ENCODE measurements at places on chromosomes 3 and 15.

- no peak for DNase-seq
These were observed 34.3 kb downstream of the CCR3 start for GRCh38 chr3:46276497-46277099.

DNA sequence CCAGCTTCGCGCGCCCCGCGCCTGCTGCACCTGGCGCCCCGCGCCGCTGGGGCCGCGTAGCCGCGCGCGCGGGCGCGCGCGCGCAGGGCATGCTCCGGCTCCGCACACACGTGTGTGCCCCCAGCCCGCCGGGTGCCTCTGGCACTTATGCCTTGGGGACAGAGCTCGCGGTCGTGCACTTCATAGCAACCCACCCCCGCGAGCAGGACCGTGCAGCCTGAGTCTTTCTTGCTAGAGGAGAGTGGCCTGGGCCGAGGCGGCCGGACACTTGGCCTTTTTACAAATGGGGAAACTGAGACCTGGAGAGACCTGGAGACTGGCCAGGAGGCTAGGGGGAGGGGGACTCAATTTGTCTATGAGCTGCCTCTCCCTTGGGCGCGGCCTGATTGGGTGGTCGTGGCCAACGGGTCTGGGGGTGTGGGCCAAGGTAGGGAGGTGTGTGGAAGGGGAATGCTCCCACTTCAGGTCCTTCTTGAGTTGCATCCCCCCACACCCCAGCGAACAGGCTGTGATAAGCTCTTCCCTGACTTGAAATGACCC, 562 bp downstream of the NBEAL2 start:
- DNase-seq: no peak

- no peak for DNase-seq
These were observed 142.7 kb downstream of the ULK4 start for GRCh38 chr3:41819236-41819635.

- DNase-seq: no peak
These were observed 43.2 kb upstream of the TSEN2 start for GRCh38 chr3:12440927-12441714.

DNA sequence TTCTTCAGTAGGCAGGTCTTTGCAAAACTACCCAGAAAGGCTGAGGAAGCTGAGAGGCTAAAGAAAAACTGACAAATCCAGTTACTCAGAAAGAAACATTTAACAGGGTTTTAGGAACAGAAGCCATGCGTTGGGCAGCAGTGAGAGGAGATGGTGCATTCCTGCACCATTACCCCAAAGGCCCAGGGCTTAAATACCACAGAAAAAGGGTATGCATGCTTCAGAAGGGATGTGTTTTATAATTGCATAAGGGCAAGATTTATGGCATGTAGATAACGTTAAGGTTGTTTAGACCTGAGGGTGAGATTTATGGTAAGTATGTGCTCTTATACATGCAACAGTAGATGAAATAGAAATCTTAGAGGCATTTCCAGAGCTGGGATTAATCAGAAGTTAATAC, 10.0 kb downstream of the C3orf52 start:
- DNase-seq: no peak

DNA sequence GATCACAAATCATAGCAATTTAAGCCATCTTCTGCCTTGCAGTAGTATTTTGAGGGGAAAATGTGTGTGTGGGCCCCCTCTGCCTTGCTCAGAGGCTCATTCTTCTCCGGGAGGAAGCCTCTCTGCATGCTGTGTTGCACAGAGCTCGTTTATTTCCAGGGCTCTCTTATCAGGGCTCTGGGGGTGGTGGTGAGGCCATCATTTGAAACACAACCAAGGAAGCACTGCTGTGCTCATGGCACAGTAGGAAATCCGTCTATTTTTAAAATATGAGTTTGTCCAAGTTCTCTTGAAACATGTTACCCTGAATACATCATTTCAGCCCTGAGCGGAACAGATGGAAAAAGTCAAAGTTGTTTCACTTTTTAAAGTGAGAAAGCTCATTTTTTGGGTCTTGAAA, 369.0 kb upstream of the CFAP20DC start:
- no peak for DNase-seq

DNA sequence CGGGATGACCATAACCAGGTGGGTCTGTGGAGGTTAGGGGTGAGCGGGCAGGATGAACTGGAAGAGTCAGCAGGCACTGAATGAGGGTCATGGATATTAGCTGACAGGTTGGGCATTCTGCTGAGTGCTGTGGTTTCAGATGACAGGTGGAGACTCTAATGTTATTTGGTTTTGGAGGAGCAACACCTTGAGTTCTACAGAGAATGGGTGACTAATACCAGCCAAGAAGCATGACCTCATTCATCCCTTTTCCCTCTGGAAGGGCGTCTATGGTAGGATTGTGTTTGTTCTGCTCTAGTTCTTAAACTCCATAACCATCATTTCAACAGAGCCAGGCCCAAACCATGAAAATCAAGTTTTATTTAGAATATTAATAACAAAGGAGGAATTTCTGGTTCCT, 550.7 kb upstream of the LMCD1 start:
- DNase-seq: no peak

GRCh38 chr15:101477851-101478362, 11.6 kb downstream of the PCSK6 start:
- no peak for DNase-seq

DNA sequence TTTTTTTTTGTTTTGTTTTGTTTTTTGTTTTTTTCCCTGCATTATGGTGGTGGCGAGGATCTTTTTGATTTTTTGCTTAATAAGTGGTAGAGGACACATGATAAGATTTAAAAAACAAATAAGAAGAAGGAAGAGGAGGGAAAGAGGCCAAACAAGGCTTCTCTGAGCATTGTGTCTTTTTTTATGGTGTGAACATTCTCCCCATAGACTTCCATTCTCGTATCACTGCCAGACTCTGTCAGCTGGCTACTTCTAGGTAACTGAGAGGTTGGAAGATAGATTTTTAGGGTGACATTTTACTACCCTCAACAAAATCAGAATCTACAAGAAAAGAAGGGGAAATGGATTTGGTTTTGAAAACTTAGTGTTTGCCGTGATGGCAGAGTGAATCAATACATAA, 3.8 kb downstream of the NLGN1 start:
- no peak for DNase-seq

DNA sequence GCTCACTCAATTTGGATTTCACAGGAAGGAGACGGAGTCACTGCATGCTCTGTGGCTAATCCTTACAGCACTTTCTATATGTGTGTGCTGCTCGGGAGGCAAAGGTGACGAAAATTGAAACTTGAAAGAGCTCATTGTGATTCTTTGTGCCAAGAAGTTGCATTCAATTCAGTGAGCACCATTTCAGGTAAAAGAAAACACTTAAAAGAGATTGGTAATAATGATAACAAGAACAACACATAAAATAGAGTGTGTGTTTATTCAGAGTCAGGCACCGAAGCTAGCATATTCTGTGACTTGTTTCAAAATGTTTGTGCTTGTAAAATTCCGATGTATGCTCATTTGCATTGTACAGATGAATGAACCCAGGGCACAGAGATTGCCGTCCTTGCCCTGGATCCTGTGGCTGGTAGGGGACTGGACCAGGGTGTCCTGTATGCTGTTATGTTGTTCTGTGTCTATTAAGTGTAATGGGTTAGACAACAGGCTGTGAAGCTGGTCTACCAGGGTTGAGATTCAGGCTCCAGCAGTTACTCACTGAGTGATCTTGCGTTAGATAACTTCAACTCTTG, 193.3 kb upstream of the PROK2 start:
- DNase-seq: no peak

DNA sequence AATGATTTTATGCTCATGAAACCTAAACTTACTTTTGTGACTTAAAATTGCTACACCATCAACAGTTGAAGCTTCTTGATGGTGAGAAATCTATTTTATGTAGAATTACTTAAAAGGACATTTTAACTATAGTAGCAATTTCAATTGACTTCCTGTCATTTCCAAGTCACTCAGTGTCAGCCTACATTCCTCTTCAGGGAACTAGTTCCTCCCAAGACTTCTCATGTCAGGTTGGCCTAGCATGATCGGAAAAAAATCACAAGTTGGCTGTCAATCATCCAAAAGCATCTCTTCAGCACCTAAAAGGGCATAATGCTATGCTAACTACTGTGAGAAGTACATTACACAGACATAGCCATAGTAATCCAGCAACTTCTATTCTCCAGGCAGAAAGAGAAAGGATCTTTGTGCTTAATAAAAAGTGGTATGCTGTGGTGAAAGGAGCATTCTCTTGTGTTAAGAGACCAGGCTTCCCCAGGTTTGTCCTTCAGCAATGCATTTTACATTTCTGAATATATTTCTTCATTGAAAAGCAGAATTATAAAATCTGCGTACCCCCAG, 893.7 kb downstream of the AGBL1 start:
- DNase-seq: no peak

DNA sequence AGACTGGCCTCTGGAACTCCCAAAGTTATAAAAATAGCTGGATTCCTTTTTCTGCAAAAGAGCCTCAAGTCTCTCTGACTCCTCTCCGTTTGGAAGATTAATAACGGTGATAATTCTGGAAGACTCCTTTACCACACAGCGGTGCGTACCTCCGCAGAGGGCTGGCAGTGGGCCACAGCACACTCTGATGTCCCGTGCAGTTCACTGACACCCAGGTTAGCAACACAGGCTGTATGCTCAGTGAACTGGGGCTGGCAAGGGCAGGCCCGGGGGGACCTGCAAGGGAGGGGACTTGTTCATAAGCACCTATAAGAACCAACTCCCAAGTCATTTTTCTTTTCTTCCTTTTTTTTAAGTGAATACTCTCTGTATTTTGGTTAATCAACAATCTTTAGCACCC, 120.3 kb upstream of the TJP1 start:
- DNase-seq: no peak

DNA sequence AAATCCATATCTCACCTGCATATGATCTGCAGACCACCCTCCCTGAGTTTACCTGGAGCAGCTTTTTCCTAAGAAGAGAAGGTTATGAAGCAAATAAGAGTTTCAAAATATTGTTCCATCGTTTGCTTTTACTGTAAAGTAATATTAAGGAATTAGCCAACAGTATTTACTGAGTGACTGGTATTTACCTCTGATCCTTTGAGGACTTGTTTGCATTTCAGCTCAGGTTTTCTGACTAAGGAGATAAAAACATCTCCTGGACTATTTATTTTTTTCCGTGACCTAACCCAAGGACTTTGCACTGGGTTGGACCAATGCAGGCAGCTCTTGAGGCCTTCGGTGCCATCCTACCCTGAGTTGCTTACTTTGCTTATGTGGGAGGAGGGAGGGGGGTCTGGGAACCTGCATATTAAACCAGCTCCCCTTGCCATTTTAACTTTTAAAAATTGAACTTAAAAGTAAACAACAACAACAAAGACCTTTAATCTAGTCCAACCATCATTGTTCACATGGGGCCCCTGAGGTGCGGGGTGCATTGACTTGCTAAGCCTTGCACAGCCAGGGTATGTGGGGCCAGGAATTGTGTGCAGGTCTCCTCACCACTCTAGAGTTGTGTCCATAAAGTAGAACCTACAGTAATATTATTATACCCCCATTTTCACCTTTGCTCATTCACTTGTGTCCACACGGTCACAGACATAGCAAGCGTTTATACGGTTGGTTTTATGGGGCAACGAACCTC, 39.3 kb downstream of the TRAK1 start:
- no peak for DNase-seq

DNA sequence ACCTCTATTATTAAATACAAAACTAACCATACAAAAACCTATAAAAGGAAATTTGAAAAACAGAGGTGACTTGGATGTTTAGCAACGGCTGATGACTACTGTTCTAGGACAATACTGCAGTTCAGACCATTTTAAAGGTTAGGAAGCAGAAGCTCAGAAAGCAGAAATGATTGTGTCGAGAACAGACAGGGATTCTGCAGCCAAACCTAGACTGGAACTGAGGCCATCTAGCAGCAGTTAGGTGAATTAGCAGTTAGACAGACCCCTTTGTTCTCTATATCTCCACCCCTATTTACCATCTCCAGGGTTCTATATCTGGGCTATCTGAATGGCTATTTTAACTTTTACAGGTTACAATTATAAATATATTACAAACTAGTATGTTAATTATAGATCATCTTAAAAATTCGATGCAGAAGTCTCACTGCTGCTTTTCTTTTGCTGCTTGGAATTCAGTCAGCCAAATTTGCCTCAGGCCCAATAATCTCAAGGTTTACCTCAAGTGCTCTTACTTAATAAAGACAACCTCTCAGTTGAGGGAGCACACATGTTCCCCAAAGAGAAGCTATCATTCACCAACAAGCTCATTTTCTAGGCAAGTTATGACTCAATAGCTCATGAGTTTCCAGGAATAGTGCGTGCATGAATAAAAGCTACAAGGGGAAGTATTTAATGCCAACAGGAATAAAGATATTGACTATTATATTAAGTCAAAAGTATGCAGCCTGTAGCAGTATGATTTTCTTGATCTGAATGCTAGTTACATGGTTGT, 9.3 kb upstream of the IL1RAP start:
- no peak for DNase-seq

- DNase-seq: no peak
These were observed 200.3 kb upstream of the IL12A start for GRCh38 chr3:159788291-159788690.

DNA sequence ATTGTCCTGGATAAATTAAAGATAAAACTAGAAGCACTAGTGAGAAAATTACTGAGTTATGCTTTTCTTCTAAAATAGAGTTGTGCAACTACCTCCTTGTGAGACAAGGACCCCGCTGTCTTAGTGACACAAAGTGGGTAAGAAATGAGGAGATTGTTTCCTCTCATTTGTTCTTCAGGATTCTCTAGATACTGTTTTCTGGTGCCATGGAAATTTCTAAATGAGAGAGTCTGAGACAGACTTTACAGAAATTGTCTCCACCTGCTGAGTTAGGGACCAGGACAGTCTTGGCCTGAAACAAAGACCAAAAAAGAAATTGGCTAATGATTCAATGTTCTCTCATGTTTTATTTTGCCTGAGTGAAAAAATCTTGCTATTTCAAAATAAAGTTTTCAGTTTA, 427.5 kb downstream of the TUSC7 start:
- no peak for DNase-seq

DNA sequence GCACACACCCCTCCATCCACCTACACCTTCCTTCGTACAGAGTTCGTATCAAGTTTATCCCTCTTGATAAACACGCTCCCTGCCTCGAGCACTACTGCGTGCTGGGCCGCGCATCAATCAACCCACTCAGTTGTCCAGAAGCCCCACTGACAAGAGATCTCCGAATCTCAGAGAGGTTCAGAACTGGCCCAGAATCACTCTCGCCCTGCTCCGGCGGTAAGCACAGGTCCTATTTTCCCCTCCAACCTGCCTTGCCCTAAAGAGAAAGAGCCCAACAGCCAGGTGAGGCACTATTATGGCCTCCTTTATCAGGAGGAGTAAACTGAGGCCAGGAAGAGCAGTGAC, 494 bp upstream of the NISCH start:
- DNase-seq: no peak

GRCh38 chr3:13645801-13646637, 97.1 kb downstream of the FBLN2 start:
- DNase-seq: no peak

All from cerebellar nuclear complex (tissue), 1 donor.